ENCODE measurements at places on chromosomes 2 and 18.
A peak's percentile ranks its signal among the peaks of the same experiment; 100 is the strongest.

- no peak for DNase-seq
These were observed 4.2 kb upstream of the CCDC178 start for GRCh38 chr18:33444709-33445108.

DNA sequence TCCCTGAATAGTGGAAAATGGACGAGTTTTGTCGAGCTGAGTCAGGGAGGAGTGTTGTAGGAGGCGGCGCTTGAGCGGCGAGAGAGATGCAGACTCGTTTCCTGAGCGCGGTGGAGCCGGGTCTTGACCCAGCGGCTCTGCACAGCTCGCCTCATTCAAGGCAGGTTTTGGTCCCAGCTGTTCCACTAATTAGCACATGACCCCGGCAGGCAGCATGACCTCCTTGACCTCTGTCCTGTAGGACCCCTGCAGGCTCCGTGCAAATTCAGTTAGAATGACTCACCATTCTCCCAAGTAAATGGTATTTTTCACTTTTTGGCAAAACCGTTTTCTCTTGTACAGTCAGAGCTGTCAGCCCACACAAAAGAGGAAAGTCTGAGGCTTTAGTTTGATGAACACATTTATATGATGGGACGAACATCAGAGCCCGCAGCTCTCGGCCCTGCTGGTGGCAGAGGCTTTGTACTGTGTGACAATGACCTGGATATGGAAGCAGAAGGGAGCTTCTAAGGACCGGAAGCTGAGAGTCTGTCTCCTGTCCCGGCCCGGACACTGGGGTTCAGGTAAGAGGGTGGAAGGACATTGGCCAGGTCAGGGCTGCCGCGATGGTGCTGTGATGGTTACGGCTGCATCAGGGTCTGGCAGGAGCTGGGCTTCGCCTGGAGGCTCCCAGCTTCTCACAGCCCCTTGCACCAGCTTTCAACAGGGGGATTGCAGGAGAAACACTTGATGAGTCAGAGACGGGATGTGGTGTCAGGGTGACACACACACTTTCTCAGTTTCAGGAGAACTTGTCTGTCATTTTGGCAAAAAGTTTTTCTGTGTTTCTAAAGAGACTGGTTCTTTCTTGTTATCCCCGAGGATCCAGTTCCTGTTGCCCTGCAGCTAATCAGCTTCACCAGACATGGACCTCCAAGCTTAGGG, 29.9 kb upstream of the ALKAL2 start:
- DNase-seq, result peak; percentile 45

GRCh38 chr2:227374158-227374557, 4.9 kb downstream of the TM4SF20 start:
- DNase-seq, result peak; percentile 25

GRCh38 chr18:44870631-44871502, 190.2 kb downstream of the SETBP1 start:
- DNase-seq, result no peak

- no peak for DNase-seq
These were observed 27.9 kb upstream of the RPE start for GRCh38 chr2:209974576-209974975.

GRCh38 chr18:64210401-64210949, 61.6 kb upstream of the LINC00305 start:
- DNase-seq, result no peak

DNA sequence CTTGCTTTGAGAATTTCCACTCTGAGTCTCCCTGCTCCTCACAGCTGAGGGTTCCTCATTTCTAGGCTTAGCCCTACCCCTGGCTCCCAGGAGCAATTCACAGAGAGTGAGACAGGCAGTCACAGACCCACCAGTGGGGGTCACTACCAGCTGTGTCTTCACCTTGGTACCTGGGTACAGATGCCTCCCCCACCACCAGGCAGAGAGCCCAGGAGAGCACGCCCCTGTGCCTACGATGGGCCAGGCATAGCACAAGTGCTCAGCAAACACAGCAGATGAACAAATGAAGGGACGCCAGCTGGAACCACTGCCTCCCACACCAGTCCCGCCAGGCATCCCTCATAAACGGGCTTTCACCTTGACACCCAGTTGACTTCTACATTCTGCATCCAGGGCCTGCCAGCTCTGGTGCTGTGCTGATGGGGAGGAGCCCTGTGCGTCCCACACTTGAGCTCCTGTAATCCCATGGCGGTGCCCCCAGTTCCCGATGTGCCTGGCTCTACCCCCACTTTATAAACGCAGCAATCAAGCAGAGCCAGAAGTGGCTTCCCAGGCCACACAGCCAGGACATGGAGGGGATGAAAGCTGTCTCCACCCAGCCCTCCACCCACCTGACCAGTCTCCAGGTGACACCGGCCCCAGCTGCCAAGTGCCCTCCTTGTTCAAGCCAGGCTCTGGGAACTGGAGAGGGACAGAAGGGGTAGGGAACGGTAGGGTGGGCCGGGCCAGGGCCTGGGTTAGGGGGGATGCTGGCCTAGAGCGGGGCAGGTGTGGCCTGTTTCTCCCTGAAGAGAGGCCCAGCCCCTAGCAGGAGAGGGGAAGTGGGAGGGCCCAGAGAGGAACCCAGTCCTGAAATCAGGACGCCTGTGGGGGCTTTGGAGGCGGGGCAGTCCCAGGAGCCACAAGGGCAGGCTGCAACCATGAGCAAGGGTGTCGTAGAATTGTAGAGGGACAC, 42.5 kb downstream of the SCTR start:
- DNase-seq, result no peak

GRCh38 chr2:27655155-27655951, 8.1 kb downstream of the SUPT7L start:
- no peak for DNase-seq

DNA sequence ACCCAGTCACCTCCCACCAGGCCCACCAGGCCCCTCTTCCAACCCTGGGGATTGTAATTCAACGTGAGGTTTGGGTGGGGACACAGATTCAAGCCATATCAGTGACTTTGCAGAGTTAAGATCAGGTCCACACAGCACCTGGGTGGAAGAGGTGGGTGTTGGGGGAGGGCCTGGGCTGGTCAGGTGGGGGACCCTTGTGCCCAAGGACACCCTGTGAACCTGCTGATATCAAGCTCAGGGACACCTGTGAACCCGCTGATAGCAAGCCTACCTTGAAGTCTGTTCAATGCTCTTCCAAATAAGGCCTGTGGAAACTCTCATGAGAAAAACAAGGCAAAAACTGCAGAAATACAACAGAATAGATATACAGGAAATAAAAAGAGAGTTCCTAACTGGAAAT, 19.9 kb upstream of the TPO start:
- no peak for DNase-seq

DNA sequence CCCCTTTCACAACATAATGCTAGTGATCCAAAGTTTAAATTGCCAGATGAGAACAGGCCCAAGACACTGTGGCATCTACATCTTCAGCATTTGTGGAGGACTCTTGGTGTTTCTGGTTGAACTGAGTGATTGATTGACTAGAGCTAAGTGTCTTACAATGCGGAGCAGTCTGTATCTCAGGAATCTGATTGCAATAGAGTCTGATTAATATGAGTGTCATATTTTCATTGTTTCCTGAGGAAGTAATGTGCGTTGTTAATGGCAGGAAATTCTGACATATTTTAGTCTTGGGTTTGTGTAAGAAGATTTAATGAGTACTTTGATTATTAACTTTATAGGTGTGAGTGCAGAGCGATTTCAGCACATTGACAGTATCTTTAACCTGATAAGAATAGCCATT, 82.0 kb upstream of the PROKR1 start:
- DNase-seq, result no peak

DNA sequence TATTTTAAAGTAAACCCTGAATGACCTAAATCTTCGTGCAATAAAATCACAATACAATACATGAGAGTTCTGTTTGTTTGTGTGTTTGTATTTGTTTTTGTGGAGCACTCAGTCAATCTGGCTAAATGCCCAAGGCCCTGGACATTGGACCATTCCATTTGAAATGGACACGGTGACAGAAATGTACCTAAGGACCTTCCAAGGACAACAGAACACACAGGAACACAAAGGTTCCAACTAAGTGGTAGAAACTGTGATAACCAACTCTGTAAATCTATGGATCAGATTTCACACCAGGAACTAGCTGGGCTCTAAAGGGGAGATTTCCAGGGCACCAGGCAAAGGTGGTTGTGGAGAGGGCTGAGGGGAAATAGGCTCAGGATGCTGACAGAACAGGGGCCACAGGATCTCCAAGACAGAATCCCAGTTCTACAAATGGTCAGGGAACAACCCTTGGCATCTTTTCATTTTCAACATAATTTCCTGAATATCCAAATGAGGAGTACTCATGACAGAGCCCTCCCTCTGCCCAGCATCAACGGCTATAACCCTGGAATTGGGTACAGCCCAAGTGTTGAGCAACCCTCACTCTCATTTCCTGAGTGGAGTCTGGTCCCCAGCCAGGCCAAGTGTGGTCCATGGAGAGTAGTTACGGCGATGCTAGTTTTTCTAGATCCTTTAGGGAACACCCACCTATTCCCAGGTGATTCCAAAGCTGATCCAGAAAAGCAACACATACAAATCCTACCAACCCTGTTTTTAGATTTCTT, 78.4 kb downstream of the NCKAP5 start:
- no peak for DNase-seq

DNA sequence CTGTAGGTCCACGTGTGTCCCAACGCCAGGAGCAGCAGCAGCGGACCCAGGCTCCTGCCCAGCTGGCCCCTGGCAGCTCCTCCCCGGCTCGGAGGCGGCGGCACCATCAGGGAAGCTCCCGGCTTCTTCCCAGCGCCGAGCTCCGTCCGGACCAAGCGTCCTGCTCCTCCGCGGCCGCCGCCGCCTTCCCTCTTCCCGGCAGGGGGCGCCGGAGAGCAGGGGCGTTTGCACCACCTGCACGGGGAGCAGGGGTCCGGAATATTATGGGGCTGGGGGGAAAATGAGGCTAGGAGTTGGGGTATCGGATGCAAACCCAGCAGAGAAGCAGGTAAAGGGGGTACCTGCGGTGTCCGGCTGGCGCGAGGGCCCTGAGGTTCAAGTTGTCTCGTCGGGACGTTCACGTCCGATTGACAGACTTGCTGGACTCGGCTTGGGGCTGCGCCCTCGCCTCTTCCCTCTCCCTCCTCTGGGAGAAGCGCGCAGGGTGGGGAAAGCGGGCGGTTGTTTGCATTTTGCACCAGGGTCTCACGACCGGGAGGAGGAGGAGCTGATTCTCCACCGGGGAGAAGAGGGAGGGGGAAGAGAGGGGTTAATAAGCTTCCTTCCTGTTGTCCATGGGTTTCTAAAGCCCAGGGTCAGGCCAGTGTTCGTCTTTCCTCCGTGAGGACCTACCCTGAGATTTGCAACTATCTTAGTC, at the start of gene CCBE1:
Gene CCBE1, minus strand, starts transcription at position 188 of the 697 bp plus-strand sequence.
- DNase-seq, result no peak

DNA sequence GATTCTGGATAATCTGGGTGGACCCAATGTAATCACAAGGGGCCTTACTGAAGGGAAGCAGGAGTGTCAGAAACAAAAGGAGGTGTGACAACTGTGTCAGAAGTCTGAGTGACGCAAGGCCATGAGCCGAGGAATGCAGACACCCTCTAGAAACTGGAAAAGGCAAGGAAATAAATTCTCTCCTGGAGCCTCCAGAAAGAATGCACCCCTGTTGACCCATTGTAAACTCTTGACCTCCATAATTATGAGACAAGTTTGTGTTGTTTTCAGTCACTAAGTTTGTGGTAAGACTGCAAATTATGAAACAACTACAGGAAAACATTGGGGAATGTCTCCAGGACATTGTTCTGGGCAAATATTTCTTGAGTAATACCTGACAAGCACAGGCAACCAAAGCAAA, 47.3 kb upstream of the B3GNT7 start:
- no peak for DNase-seq

GRCh38 chr18:56448751-56449150, 189.6 kb downstream of the TXNL1 start:
- no peak for DNase-seq

DNA sequence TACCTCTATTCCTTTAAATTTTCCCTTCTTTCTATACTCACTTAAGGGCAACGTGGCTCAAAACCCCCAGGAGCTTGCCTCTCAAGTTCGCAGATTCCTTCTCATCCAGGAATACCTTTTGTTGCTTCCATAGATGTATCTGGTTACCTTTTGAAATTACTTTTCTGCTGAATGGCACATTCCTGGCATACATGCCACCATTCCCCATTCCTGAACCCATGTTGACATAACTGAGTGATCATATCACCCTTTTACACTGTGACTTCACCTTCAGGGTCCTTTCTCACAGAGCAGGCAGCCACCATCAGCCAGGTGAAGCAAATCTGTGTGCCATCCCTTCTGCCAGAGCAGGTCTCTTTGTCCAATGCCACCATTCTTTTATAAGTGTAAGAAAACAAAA, 615.8 kb downstream of the ARHGAP15 start:
- DNase-seq, result no peak

DNA sequence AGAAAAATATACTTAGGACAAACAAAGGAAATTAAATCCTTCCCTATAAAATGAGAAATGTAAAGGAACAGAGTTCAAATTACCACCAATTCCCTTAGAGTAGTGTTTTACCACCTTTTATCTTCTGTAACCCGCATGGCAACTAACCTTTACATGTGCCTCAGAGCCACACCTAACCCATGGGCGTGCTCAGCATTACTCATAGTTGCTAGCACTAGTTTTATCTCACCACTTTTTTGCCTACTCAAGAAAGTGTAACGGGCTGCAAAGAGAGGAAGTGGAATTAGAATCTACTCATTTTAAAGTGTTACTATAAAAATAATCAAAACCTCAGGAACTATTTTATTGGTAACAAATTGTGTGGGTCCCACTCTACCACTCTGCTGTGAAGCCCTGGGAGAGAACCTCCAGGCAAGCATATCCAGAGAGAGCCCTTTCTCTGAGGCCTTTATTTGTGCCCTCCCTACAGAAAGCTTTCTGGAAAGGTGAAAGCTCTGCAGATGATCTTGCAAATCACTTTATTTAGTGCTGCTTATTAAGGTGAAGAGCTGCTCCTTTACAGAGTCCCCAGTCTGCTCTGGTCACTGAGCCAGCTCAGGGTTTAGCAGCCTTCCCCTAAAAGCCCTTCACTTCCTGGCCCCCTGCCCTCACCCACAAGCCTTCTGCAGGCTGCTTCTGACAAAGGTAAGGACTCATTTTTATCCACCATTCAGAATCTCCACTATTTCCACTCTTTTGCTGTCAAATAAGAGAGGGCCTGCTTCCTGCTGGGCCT, 98.8 kb downstream of the TRABD2A start:
- DNase-seq, result peak; percentile 59

GRCh38 chr2:159960414-159960813, 102.0 kb downstream of the PLA2R1 start:
- no peak for DNase-seq

- no peak for DNase-seq
These were observed 214.2 kb downstream of the HRH4 start for GRCh38 chr18:24674605-24675004.

GRCh38 chr2:149727927-149728326, 140.4 kb upstream of the MMADHC start:
- no peak for DNase-seq

All from stimulated activated naive CD4-positive, alpha-beta T cell treated with Interleukin-2 at 50 U/mL for 16 hours (primary cell).